IPS-NIHi11 (cell line): ENCODE measurements at places on chromosomes 3 and 15.

GRCh38 chr3:107401301-107401700 lies 24.1 kb downstream of the CCDC54 start:
- DNase-seq: no peak

- DNase-seq: no peak
These were observed 28.2 kb downstream of the PIK3CB start for GRCh38 chr3:138806376-138807080.

DNA sequence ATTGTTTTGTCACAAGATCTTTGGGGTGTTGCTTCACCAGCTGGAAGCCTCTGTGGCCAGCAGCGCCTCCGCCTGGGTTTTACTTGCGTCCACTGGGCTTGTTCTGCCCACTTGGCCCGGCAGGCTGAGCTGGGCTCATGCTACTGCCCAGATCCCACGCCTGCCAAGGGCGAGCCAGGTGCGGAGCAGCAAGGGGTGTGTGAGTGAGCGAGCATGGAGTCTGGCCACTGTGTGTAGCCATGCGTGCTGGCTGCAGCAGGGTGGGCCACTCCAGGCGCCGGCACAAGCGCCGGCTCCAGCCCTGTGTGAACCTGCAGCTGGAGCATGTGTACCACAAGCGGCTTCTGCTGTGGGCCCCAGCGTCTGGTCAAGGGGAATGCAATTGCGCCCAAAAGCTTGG lies 416.5 kb upstream of the RGMA start:
- DNase-seq: no peak

DNA sequence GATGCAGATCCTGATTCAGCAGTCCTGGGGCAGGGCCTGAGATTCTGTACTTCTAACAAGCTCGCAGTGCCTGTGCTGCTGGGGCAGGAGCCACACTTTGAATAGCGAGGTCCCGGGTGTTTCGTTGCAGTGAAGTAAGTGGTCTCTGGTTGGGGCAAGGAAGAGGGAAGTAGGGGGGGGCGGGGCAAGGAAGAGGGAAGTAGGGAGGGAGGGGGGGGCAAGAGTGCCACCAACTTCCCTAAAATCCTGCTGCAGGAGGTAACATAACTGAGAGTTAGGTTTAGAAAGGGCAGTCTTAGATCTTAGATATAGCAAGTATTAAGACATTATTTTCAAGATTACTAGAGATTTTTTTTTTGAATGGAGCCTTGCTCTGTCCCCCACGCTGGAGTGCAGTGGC lies 35.5 kb downstream of the CRTAP start:
- no peak for DNase-seq

GRCh38 chr3:15015456-15015855 lies 49.7 kb downstream of the MRPS25 start:
- DNase-seq: no peak

- DNase-seq: no peak
These were observed 190.2 kb upstream of the GBE1 start for GRCh38 chr3:81951636-81952035.

DNA sequence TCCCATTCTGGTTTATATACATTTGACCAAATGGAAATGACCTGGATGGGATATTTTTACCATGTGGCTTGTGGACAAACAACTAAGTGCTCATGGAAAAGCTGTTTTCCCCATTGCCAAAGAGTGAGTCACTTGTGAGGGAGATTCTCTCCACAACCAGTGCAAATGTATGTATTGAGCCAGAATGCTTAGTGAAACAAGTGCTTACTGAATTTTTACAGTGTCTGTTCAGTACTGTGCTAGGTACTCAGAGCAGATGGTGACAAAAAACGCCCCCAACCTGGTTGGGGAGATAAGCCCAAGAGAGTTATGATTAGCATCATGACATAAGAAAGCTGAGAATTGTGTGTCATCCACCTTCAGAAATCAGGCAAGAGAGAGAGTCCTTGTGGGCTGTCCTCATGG lies 2.3 kb downstream of the CHP1 start:
- no peak for DNase-seq

GRCh38 chr3:49928481-49929017 lies 1.1 kb downstream of the MON1A start:
- no peak for DNase-seq

DNA sequence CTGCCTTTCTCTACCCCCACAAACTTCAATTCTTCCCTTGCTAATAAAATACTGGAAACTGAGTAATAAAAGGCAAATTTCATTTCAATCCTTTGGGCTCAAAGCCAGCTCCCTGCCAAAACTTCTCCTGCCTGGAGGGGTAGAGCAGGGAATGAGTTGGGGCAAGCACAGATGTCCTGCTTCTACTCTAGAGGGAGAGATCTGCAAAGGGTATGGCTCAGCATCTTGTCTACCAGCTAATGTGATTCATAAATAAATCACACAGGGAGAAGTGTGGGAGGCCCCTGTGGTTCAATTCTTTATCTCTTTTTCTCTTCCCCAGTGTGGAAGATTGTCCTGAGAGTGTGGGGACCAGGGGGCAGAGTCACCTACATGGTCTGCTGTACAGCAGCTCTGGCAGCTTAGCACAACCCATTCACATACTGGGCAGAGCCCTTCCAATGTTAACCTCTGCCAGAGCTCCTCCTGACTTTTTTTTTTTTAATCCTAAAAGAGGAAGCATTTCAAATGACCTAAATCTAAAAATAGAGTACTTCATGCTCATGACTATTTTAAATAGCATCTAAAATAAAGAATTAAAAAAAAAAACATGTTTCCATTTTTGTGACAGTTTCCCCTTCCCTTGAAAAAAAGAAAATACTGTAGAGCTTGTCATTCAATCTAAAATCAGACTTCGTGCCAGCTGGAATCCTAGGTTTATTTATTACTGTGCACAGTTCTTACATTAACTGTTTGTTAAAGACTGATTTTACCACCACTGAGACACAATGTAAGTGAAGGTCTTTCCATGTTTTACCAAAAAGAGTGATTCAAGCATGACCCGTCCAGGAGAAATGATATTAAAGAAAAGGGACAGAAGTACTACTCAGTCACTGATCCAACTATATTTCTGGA lies 1083.7 kb upstream of the CFAP20DC start:
- no peak for DNase-seq

DNA sequence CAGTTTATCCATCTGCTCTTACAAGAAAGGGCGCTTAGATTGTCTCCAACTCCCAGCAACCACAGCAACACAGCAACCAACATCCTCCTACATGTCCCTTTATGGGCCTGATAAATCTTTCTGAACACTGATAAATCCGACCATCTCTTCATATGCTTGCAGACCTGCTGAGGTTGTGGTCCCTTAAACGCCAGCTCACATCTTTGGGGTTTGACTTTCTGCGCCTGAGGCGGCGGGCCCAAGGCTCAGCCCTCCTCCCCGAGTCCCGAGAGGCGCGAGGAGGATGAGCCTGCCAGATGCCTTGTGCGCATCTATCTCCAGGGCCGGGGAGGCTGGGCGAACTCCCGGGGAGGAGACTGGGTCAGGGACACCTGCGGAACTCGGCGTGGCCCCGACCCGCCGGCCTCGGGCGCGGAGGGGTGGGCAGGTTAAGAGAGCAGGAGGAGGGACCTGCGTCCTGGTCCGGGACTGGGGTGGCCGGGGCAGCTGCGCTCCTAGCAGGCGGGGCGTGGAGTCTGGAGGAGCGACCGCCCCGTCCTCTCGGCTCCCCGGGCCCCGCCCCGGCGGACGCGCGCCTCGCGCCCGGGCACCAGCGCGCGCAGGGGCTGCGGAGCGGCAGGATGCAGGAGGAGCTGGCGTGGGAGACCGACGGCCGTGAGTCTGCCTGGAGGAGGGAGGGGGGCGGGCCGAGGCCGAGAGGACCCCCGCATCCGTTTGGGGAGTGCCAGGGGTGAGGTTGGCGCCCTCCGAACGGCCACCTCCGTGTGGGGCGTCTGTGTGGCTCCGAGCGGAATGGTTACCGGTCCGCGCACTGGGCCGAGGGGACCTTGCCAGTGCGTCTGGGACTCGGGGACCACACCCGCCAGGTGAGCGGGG lies at the start of gene ANKDD1A:
ANKDD1A (plus strand) TSS at position 592 of the 876 bp plus-strand sequence; CDS start at position 621, 29 bp downstream.
- peak; percentile 96 for DNase-seq

GRCh38 chr3:77500721-77501120 lies 460.8 kb downstream of the ROBO2 start:
- DNase-seq: no peak

- DNase-seq: no peak
These were observed 243.4 kb downstream of the DTWD1 start for GRCh38 chr15:49864251-49864650.

GRCh38 chr3:39502838-39503145 lies 35.3 kb downstream of the MOBP start:
- DNase-seq: peak; percentile 14

- DNase-seq: no peak
These were observed 8.7 kb downstream of the HYPK start for GRCh38 chr15:43808960-43809678.

- DNase-seq: no peak
These were observed 35.6 kb downstream of the LNP1 start for GRCh38 chr3:100436951-100437350.

DNA sequence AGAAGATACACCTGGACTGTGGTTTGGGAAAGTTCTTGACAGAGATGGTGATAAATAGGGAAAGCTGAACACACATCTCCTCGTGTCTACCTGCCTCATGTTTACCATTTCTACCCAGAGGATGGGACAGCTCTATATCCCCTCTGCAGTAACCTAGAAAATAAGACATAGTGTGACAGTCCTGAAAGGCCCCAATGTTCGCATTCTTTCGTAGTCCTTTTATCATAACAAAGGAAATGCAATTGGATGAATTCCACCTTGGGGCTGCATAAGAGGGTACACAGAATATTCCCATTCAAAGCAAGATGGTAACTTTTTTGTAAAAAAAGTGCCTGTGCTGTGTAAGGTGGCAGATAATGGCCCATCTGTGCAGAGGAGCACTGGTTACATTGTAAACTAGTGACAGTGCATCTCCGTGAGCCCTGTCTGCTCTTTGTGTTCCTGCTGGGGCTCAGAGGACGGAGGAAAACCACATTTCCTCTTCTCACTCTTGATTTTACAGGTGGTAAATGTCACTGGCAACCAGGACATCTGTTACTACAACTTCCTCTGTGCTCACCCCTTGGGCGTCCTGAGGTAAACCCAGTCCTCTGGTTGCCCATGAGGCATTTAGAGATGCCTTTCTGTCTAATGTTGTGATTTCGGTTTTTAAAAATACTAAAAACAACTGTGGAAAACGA lies 74.3 kb downstream of the SIDT1 start:
- DNase-seq: no peak

DNA sequence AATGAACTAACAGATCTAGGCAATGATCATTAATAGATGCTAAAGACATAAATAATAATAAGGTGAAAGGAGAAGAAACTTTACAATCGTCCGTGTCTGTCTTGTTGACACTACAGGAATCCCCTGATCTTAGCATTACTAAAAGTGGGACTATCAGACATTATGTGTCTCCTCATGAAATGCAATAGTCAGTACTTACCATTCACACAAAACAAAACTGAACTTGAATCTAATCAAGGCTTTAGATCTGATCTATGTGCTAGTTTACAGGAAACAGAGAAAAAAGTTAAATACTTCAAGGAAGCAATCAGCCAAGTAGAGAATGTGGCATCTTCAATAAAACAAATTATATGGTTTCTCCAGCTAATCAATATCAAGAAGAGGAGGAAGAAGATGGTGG lies 73.7 kb downstream of the PIK3CB start:
- DNase-seq: no peak

GRCh38 chr3:13292375-13292774 lies 127.7 kb downstream of the NUP210 start:
- no peak for DNase-seq

- no peak for DNase-seq
These were observed 20.9 kb downstream of the RAB7A start for GRCh38 chr3:128746881-128747280.

DNA sequence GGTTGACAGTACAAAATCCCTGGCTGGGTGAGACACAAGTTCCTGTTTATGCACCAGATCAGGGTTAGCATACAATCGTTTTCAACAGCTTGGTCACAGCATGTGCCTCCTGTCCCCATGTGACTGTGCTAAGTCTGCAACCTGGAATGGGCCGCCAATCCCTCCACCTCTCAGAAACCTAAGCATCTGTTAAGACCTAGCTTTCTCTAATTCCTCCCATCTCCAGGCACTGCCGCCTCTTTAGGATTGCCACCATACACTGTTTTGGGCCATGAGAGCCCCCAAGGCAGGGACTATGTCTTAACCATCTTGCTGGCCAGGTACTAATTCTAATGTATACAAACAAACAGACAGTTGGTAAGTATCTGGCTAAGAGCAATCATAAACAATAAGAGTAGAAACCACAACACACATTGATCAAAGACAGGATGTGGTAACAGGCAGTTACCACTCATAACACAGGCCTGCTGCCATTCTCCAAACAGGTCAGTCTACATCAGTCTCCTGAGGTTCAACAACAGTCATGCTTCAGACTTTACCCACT lies 25.6 kb downstream of the SEC22C start:
- no peak for DNase-seq

DNA sequence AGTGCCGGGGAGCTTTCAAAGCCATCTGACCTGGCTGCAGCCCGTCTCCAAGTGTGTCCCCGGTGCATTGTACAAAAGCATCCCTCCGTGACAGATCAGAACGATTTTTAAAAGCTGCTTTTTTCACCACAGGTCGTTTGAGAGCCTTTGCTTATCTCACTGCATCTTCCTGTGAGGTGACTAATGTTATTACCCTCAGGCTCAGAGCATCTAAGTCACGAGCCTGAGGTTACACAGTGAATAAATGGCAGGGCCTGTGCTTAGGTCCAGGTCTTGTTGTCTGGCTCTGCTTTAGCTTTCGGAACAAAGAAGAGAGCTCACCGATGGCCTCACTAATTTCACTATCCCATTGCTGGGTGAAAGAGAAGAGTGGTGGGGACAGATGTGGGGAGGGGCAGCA lies 83.3 kb downstream of the SEC22A start:
- DNase-seq: peak; percentile 1

DNA sequence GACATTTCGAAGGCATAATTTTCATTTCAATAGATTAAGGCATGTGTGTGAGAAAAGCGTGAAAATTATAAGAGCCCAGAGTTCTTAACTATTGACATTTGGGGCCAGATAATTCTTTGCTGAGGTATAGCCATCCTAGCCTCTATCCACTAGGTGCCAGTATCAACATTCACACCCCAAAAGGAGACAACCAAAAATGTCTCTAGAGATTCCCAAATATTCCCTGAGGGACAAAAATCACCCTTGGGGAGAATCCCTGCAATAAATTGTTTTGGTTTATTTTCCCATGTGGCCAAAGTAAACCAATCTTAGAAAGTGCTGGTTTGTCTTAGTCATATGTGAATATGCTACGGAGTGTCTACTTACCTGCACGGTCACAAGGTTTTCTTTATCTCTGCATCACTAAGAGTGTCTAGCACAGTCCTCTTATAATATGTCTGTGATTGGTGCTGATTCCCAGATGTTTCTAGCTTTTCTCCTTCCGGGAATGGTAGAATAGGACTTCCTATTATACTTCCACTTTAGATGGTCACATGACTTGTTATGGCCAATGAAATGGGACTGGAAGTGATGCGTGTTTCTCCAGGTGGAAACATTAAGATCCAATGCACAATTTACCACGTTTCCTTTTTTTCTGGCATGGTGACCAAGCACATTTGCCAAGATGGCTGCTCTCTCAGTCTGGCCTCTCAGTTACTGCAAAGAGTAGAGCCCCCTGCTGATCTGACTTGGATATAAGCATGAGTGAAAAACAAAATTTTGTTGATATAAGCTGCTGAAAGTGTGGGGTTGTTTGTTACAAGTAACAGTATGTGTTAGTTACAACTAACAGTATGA lies 8.0 kb upstream of the KBTBD8 start:
- DNase-seq: no peak

- no peak for DNase-seq
These were observed 651.9 kb downstream of the NLGN1 start for GRCh38 chr3:174049472-174049871.
